ENCODE measurements at places on chromosomes 2 and 18.
A peak's percentile ranks its signal among the peaks of the same experiment; 100 is the strongest.

- no peak for DNase-seq
These were observed 184.0 kb downstream of the SEPTIN10 start for GRCh38 chr2:109429567-109430328.

DNA sequence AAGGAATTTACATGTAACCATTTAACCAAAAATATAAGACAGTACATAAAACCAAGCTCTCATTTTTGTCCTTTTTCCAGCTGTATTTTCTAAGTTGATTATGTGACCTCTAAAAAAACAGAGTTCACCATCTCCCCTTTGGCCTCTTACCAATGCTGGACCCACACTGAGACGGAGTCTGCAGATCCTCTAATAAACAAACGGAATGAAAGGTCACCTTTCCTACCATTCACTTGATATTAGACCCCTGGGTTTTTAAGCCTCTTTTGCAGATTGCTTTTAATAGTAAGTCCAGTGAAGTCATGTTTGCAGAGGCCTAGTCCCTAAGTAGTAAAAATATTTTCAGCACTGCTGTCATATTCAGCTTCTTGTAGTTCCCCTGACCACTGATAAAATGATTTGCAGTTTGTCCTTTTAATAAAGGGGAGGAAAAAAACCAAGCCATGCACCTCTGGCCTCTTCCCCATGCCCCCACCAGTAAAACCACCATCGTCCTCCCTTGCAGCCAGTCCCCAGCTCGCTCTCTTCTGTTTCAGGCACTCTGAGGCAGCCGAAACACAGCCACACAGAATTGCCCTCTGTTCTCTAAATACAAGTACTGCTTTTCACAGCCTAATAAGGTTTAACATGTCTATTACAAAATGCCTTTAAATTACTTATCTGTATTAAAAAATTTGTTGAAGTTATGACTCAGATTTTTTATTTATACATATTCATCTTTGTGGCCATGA, 427.5 kb downstream of the PARD3B start:
- DNase-seq, result no peak

DNA sequence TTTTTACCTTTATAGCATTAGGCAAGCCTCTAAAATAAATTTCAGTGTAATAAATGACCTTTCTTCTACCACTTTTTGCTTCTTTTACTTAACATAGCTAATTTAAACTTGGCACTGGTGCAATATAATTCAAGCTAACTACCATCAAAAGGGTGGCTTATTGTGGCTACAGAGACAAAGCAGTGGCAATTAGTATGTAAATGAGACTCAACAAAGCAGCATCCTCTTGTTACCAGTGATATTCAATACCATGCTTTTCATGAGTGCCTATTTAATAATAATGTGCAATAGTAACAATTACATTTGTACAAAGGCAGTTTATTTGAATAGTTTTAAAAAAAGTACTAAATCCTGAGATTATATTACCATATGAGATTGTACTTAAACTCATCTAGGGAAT, 93.4 kb downstream of the SOS1 start:
- no peak for DNase-seq

DNA sequence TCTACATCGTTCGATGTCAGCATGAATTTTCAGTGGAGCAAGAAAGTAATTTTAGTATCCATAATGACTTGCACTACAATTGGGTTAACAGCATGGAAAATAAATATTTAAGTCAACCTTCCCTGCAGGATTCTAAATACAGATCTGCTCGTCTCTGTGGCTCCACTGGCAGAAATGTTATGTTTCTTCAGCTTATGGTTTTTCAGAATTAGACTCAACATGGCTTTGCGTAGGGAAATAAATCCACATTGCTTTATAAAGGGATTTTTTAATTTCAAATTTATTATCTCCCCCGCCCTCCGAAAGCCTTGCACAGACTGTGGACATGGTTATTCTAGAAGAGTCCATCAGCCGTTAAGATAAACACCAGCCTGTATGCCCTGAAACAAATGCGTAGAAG, 18.2 kb downstream of the TNFRSF11A start:
- DNase-seq, result no peak

- no peak for DNase-seq
These were observed 86.4 kb downstream of the GFPT1 start for GRCh38 chr2:69300650-69301049.

DNA sequence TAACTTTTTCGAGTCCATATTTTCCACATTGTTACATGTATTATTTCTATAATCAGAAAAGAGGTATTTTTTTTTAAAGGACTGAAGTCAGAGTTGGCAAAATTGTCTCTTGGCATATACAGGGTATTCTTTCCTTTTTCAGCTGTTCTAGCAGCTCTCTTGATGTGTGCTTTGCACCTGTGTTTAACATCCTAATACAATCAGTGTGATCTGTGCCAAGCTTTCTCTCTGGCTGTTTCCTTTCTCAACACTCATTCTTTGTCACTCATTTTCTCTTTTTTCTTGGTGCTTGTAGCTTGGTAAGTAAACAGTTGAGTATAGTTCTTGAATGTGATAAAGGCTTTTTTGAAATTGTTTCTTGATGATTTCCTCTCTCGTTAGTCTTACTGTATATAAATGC, 9.2 kb downstream of the RNMT start:
- no peak for DNase-seq

DNA sequence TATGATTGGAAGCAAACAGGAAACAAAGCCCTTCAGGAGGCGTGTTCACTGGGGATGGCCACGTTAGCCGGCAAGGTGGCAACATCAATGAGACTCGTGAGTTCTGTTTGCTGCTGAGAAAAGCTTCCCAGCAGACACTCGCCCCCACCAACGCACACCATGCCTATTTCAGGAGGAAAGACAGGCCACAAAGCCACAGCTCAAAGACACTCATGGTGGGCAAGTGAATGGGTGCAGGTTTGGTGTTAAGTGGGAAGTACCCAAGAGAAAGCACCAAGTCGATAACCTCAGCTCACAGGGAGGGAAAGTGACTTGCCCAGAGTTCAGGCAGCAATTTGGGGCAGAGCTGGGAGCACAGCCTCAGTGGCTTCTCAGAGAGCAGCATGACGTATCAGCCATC, 10.5 kb upstream of the MTERF4 start:
- DNase-seq, result no peak

- DNase-seq, result no peak
These were observed 61.5 kb downstream of the EFR3B start for GRCh38 chr2:25103287-25103871.

GRCh38 chr2:218853766-218854165, 5.8 kb upstream of the WNT6 start:
- peak; percentile 12 for DNase-seq

DNA sequence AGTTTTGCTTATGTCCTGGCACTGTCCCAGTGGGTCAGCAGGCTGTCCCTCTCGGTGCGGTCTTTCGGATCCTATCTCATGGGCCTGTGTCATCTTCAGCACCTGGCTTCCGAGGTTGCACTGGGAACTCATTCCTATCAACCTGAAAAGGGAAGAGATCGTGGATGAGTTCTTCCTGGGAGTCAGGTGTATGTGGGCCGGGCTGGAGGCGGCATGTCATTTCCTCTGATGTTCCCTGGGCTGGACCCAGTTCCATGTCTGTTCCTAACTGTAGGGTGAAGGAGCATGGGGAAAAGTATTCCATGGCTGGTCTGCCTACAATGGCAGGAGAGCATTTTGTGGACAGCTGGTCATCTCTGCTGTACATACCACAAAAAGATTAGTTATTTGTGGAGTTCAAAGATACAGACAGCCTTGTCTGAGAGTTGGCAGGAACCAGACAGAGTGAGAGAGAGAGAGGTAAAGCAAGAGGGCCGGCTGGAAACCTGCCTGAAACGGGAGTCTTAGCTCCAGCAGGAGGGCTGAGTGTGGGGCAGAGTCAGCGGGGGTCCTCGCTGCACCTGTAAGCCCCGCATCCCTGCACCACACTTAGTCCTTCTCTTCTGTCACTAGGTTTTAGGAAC, 25.2 kb downstream of the FAM228A start:
- DNase-seq, result no peak

- DNase-seq, result no peak
These were observed 151.0 kb downstream of the OSR1 start for GRCh38 chr2:19207452-19207851.

- no peak for DNase-seq
These were observed 11.5 kb downstream of the NPC1 start for GRCh38 chr18:23574611-23575308.

GRCh38 chr2:6535572-6535971, 330.1 kb downstream of the CMPK2 start:
- no peak for DNase-seq

DNA sequence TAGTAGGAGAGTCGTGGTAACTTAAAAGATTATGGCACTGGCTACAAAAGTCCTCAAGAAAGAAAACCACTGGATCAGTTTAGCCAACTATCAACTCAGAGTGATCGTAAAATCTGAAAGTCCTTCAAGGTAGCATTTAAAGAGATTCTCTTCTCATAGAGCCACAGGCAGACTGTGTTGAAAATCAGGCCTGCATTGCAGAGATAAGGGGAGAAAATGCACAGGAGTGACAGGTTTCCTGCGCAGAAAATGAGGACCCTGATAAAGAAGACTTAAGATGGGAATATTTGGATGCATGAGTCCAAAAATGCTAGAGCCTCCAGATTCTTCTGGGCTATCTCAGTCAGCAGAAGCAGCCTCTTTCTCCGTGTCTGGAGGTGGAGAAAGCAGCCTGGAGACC, 360.9 kb downstream of the PLCL1 start:
- DNase-seq, result no peak

DNA sequence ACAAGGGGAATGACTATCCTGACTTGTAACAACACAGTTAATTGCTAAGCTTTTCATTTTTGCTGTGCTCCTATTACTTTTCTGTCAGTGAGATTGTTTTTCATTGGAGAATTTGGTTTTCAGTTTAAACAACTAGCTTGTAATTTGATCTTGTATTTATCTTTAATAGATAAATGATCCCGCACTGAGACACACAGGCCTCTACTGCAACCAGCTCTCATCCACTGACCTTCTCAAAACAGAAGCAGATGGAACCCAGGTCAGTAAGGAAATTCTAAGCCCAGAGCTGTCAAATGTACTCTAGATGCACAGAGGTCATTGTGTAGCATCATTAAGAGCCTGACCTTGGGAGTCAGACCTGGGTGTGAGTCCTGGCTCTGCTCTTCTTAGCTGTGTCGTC, 30.7 kb downstream of the PTRHD1 start:
- no peak for DNase-seq

DNA sequence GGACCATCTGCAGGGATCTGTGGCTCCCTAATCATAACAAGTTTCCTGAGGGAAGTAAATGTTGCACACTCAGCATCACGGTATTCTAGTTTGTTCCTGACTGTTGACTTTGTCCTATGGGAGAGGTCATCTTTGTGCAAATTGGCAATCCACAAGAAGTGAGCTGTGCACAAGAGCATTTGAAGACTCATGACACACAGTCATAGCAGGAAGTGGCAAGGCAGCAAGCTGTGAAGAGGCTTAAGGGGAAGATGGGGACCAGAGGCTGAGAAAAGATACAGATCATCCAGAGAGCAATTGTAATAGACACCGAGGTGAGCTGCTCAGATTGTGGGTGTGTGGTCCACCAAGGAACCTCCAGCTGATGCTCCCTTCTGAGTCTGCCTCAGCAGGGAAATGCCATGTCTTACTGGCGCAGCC, 2.7 kb downstream of the TNP1 start:
- DNase-seq, result no peak

DNA sequence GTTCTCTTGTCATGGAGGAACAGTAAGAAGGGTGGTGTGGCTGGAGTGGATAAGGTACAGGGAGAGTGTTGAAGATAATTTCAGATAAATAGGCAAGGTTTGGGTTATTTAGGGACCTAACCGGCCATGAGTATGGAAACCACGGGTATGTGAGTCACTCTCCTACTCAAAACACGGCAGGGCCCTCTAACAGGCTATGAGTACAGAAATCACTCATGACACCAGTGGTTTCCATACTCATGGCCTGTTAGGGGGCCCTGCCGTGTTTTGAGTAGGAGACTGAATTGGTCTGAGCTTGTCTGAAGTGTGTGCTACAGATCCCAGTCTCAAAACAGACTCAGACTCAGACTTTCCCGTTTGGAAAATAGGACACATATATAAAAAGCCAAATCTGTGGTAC, 428.4 kb upstream of the HNMT start:
- DNase-seq, result no peak

DNA sequence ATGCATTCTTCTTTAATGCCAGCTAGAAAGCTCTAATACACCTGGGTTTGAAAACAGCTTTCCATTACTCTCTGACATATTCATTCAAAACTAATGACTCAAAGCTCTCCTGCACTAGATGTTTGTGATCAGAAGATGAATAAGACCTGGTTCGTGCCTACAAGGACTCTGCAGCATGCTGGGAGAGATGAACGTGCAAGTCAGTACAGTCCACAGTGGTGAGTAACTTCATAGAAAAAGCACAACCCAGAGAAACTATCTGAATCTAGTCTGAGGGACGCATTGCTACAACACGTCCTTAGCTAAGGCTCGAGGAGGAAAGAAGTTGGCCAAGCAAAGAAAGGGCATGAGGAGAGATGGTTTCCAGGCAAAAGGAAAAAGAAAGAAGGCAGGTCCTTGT, 234.3 kb downstream of the OSR1 start:
- DNase-seq, result no peak

DNA sequence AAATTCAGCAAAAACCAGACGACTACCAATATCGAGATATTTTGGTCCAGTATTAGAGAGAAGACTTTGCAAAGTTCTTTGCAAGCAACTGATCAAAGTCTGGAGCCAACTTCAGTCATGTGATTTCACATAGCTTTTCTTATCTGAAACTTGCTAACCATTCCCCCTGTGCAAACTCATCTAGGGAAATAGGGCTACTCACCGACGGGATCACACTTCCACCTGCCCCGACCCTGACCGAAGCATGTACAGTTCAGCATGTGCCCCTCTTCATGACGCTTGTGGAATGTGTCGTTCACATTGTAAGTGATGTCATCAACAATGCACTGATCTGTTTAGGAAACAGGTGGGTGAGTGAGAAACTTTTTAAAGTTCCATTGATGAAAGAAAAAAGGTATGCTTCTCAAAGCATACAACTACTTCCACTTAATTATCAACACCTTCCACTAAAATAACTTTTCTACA, 15.4 kb downstream of the FN1 start:
- no peak for DNase-seq

DNA sequence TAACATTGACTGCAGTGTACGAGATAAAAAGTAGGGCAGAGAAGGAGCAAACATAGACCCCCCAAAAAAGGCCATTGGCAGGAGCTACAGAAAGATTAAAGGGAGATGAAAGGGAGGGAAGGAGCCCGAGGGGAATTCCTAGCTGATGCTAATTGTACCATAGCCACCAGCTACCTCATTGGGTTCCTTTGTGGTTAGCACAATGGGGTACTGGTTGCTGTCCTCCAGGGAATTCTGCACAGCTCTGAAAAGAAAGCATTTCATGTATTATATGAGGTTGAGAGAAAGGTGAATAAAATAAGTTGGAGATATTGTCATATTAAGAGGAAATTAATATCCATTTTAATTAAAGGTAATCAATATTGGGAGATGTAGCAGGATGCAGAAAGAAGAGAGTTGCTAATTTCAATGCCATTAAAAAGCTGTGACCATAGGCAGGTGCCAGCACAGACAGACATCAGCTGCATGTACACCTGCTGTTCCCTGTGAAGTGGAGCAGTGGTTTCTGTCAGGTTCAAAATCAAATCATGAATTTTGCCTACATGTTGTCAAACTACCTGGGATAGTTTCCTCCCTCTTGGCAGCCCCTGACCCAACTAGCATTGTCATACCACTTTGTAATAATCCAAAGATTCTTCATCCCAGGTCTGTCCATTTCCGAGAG, 185.4 kb upstream of the DLGAP1 start:
- DNase-seq, result no peak
